Renal pelvis (tissue), 12 donors: ENCODE measurements at places on chromosomes 7 and 10.

DNA sequence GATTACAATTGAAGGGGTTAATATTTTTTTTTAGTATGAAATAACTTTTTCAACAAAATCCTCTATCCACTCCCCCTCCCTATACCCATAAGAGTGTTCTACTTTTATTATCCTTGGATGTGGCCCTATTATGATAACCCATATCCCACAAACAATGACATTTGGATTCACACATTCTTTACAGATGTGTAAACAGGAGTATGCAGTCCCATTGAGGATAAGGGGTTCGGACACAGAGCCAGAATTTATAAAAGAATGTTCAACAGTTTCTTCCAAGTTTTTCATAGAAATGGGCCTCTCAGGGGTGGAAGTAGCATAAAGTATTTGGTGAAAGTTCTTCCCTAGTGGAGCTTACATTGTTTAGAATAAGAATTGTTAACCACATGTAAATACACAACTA, 16.1 kb upstream of the PCLO start:
- DNase-seq = no peak

DNA sequence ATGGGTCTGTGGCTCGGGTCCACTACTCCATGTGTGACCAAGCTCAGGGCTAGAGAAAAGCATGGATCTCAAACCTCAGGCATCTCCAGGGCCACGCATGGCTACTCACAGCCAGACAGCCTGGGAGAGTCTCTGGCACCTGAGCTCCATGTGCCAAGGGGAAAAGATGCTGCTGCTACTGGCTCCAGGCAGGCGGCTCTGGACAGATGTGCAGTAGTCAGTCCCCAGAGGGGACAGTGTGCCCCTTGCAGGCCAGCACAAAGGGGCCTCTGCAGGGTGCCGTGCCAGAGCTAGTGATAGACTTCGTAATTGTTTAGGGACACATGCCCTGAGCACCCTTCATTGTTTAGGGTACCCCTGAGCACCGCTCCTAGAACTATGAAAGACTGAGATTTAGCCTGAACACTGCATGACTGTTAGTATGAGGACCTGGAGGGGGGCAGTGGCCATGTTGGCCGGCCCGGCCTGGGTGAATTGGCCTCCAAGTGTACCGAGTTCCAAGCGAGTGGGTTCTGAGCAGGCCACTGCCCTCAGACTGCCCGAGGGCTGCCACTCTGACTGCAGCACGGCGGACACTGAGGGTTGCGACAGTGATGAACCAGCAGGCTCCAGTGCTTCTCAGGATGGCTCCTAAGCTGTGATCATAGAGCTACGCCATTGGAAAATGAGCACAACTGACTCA, 80.7 kb downstream of the TCERG1L start:
- DNase-seq = no peak

DNA sequence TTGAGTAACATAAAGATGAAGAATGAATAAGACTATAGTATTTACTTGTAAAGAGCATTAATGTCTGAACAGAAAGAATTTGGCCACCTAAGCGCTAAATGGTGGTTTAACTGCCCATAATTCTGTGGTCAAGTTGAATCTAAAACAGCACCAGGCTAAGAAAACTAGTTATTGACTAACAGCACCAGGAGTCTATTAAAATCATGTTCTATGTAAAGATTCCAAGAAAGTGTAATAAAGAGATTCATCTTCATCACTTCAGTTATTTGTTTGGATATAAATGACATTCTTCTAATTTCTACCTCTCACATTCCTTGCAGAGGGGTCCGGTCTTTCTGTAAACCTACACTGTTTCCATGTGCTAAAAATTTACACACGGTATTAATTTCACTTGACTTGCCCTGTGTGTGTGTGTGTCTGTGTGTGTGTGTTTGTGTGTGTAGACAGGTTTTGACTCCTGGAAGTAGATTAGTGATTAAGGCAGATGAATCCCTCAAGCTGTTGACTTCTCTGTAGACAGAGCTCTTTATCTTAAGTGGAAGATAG, 84.4 kb downstream of the KLF6 start:
- DNase-seq = no peak

DNA sequence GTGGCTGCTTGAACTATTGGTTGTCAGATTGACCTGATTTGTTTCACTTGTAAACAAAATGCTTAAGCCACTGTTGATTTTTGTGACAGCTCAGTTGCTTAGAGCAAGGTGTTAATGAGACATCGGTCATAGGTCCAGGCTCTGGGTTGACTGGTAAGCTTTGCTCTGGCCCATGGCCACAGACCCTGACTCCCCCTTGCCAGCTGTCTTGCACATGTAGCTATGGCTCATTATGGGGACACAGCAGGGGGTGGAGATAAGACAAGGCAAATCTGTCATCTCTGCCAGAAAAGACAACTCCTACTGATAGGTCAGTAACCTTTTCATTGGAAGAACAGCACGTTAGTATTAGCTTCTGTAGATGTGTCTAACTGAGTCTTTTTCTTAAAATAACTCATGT, 95.3 kb downstream of the KAT6B start:
- no peak for DNase-seq

- no peak for DNase-seq
Measured at GRCh38 chr7:140867467-140868462, 57.0 kb downstream of the BRAF start.

DNA sequence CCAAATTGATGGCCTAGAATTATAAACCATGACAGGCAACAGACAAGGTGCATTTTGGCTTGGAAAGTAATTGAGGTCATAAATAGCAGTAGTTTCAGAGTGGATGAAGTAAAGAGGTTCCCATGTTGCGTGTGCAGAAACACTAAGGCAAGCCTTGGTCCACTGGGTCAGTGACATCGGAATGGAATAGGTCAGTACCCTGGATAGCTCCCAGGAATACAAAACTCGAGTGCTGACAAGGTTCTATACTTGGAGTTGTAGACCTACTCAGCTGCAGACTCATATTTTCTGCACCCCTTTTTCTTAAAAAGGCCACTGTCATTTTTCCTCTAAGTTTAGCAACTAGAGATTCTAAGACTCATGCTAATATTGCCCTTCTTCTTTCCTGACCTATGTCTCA, 132.8 kb downstream of the DYNC1I1 start:
- peak; percentile 14 for DNase-seq

- no peak for DNase-seq
Measured at GRCh38 chr7:77778535-77778934, 19.7 kb downstream of the TMEM60 start.

- peak; percentile 12 for DNase-seq
Measured at GRCh38 chr7:30029696-30030095, 1.5 kb downstream of the PLEKHA8 start.

DNA sequence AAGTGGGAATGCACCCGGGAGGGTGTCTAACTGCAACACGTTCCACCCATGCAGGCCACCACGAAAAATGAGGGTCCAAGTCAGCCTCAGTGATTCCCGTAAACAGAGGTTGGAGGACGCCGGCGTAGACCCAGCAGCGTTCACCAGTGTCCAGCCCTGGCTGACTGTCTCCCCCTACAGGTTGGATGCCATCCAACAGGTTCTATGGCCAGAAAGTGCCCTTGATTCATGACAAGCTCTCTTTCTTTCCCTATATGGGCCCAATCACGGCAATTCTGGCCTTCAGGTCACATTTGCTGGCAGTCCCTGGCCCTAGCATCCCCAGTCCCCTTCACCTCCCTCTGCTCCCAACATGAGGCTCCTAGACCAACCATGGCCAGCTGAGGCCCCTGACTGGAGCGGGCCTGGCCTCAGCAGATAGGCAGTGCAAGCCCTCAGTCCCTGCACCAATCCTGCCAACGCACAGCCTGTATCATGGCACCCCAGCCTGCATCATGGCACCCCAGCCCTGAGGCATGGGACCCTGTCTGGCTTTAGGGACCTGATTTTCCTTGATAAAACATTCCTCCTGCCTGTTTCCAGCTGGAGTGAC, 227.4 kb downstream of the GRID1 start:
- DNase-seq = no peak

GRCh38 chr10:26860102-26860442, 686 bp downstream of the ABI1 start:
- peak; percentile 60 for DNase-seq

GRCh38 chr7:23334482-23335056, 35.4 kb downstream of the MALSU1 start:
- DNase-seq = no peak

DNA sequence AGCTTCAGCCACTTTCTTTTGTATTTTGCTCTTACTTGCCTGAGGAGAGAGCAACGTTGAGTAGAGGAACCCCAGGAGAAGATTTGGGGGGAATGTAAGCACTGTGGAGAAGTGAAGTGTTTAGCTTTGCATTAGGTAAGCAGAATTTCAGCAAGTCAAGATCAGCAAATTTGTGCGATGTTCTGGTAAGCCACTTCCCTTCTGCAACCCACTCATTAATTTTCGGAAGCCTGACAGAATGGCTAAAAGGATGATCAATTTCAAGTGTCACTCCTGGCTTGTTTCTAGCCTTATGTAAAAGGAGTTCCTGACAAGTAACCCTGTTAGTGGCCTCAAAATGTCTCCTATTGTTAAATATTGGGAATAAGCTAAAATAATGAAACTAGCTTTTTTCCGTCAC, 48.5 kb upstream of the NXPH1 start:
- DNase-seq = no peak

- DNase-seq = peak; percentile 5
Measured at GRCh38 chr7:154953006-154953684, 49.8 kb downstream of the PAXIP1 start.

DNA sequence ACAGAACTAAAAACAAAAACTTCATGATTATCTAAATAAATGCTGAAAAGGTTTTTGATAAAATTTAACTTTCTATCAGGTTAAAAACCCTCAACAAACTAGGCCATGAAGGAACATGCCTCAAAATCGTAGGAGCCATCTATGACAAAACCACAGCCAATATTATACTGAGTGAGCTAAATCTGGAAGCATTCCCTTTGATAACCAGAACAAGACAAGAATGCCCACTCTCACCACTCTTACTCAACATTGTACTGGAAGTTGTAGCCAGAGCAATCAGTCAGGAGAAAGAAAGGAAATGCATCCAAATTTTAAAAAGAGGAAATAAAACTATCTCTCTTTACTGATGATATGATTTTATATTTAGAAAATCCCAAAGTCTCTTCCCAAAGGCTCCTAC, 228.7 kb downstream of the CHRM2 start:
- no peak for DNase-seq

DNA sequence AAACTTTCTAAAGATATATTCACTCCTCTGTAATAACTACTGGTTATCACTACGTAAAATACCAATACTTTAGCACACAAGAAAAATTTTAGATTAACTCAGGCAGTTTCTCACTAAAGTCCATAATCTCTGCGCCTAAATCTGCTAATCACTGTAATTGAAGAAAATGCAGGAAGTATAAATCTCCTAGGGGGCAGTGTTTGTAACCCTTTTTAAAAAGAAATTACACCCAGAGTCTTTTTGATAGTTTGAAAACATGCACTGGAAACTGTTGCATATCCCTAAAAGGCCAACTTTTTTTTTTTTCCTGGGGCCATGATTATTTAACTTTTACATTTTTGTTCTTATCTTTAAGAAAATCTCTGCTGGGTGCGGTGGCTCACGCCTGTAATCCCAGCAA, 209.6 kb downstream of the KIAA1217 start:
- DNase-seq = no peak

DNA sequence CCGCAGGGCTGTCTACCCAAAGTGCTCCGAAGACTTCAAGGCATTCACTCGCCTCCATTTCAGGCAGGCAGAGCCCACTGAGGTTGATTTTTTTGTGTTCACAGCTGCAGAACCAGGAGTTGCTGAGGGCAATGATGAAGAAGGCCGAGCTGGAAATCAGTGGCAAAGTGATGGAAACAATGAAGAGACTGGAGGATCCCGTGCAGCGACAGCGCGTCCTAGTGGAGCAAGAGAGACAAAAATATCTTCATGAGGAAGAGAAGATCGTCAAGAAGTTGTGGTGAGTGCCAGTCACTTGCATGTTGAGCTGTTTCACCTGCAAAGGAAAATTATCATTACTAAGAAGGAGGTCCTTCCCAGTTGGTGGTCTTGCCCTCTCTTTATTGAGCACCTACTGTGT, 210.5 kb downstream of the ARHGAP21 start:
- DNase-seq = no peak

- no peak for DNase-seq
Measured at GRCh38 chr7:51158742-51159445, 157.7 kb downstream of the COBL start.

DNA sequence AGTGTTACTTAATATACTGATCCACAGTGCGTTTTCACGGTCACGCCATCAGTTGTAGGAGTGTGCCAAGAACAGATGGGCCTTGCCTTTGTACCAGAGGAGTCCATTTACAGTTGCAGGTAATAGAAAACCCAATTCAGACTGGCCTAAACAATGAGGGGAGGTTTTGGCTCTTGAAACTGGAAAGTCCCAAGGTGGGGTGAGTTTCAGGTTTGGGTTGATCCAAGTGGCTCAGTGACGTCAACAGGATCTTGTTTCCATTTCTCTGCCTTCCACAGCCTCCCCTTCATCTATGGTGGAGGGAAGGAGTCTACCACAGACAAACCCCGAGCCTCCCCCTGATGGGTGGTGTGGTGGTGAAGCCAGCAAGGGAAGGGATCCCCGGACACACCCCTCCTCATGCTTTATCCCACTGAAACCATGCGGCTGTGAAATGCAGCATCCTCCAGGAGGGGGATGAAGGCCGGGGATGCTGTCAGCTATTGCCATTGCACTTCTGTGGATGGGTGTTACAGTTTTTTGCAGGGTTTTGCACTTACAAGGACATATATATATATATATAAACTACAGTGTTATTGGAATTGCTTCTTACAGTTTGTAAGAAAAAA, 14.8 kb upstream of the SH2D4B start:
- DNase-seq = no peak

DNA sequence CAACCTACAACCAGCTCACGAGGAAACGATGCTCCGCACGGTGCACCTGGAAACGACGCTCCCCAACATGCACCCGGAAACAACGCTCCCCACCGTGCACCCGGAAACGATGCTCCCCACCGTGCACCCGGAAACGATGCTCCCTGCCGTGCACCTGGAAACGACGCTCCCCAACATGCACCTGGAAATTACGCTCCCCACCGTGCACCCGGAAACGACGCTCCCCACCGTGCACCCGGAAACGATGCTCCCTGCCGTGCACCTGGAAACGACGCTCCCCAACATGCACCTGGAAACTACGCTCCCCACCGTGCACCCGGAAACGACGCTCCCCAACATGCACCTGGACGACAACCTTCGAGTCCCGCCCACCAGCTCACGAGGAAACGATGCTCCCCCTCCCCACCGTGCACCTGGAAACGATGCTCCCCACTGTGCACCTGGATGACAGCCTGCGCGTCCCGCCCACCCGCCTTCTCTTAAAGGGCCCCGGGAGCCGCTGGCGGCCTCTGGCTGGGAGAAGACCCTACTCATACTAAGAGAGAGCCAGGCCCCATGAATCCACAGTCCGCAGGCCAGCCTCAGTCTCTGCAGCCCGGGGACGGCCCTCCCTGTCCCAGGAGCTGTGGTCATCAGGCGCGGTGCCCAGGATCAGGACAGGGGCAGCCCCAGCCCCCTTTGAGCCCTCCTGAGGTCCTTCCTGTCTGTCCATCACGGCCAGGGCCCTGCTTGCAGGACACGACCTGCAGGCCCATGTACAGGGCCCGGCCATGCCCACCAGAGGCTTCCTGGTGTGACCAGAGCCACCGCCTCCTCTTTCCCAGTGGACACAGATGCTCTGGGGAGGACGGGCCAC, 98.3 kb downstream of the PDGFA start:
- no peak for DNase-seq
